ENCODE measurements at places on chromosomes 2 and 18.

- DNase-seq = no peak
These were observed 64.8 kb downstream of the REV1 start for GRCh38 chr2:99425022-99425421.

- no peak for DNase-seq
These were observed 8.9 kb upstream of the OSR1 start for GRCh38 chr2:19367326-19367725.

GRCh38 chr2:28702415-28702861, 49.2 kb upstream of the PPP1CB start:
- DNase-seq = no peak

GRCh38 chr18:57294547-57294946, 57.8 kb upstream of the ST8SIA3 start:
- no peak for DNase-seq

Measured in GM20000 (cell line).